ENCODE measurements at places on chromosomes 4 and X.

GRCh38 chr4:133160853-133161252 is 11.8 kb downstream of the PCDH10 start:
- DNase-seq: no peak

- no peak for DNase-seq
Measured at GRCh38 chr4:110586131-110586850, 36.6 kb downstream of the PITX2 start.

- no peak for DNase-seq
Measured at GRCh38 chr4:77990456-77990855, 66.7 kb upstream of the FRAS1 start.

GRCh38 chrX:38514016-38514854 is 47.1 kb upstream of the TSPAN7 start:
- DNase-seq: peak; percentile 1

GRCh38 chr4:74934016-74934831 is 1.3 kb downstream of the PARM1 start:
- DNase-seq: no peak

- DNase-seq: no peak
Measured at GRCh38 chr4:86972997-86973396, 38.2 kb downstream of the AFF1 start.

- no peak for DNase-seq
Measured at GRCh38 chrX:109384699-109385098, 97.2 kb downstream of the GUCY2F start.

DNA sequence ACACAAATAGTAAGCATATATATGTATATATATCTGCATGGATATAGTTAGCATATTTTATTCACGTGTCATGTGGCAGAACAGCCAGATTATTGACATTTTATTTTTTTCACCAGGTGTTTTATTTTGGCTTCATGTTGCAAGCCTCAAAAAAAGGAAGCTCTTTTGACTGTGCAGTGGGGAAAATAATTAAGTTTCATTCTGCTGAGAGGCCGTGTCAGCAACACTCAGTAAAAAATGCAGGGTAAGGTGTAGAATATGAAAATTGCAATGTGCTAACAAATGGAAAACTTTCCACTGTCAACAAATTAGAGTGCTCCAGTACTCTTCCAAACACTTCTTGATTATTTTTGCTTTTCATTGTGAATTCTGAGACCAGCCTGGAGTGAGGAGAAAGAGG is 511.5 kb downstream of the GLUD2 start:
- DNase-seq: no peak

GRCh38 chr4:116847616-116848015 is 237.8 kb downstream of the TRAM1L1 start:
- DNase-seq: no peak

DNA sequence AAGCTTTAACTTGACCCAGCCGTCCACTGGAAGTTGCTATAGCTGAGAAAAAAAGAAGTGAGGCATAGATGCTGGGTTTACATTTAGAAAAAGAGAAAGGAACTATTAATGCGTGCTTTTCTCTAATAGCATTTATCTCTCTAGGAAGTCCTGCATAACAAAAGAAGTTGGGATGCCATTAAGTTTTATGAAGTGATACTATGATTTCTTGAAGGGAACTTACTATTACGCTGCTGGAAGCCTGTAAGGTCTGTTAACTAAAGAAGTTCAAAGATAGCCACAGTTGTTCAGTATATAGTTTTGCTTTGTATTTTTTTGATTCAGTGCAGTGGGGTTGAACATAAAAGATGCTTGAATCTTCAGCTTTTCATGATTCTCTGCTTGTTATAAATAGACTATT is 203.4 kb downstream of the CCSER1 start:
- DNase-seq: no peak

GRCh38 chr4:85866508-85866907 is 391.6 kb downstream of the ARHGAP24 start:
- no peak for DNase-seq

GRCh38 chrX:38975368-38975942 is 174.2 kb downstream of the MID1IP1 start:
- DNase-seq: no peak

DNA sequence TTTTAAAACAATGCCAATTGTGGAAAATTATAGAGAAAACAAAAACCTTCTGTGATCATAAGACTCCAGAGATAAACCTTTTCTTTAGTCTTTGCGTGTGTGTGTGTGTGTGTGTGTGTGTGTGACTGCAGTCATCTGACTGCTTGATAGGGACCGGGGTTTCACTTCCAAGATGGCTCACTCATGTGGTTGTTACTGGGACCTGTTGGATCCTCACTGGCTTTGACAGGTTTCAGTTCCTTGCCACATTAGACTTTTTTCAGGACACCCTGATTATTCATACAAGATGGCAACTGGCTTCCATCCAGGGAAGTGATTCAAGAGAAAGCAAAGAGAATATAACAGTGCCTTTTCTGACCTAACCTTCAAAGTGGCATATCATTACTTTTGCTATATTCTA is 21.9 kb upstream of the MAD2L1 start:
- DNase-seq: no peak

- DNase-seq: no peak
Measured at GRCh38 chrX:70808942-70809940, 99.3 kb downstream of the TEX11 start.

DNA sequence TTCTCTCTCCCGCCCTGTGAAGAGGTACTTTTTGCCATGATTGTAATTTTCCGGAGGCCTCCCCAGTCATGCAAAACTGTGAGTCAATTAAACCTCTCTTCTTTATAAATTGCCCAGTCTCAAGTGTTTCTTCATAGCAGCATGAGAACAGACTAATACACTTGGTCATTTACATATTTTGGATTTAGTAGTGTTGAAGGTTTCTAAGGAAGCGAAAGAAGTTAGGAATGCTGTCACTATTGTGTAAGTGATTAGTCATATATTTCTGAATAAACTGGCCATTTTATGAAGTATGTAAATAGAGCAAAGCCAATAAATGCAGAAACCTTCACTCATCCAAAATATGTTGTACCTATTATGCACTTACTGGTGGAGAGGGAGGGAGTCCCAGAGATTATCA is 34.4 kb upstream of the GK2 start:
- no peak for DNase-seq

GRCh38 chrX:22247169-22247568 is 25.5 kb upstream of the CBLL2 start:
- DNase-seq: no peak

DNA sequence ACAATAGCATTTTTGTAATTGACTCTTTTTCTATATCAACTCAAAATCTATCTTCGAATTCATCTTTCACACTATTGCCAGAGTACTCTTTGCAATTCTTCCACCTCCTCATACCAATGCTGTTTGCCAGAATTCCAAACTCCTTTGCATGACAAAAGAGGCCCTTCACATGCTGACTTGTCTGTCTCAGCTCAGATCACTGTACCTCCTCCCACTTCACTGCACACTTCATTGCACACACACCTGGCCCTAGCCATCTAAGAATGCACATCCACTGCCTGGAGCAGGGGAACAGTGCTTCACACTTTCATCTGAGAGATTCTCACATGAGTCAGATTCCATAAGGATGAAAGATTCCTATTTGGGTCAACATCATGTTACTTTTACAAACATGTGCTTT is 56.5 kb downstream of the PRDM5 start:
- DNase-seq: peak; percentile 11

All from NCI-H2107 (cell line).